ENCODE measurements at places on chromosomes 6 and 20. TPM values are rescaled to one million over a fixed set of nuclear protein-coding genes. Genes with fewer than 3 reads are reported as not detected.

The NRN1 gene
- total RNA-seq, result 0.39 TPM

The PHACTR3 gene
- 0.38 TPM for total RNA-seq

The PSORS1C2 gene
- not detected for total RNA-seq

The FBXO9 gene
- total RNA-seq, result 20.8 TPM

The PSORS1C1 gene
- total RNA-seq, result 2.4 TPM

The LAMA4 gene
- total RNA-seq, result 1.8 TPM

The ARHGAP18 gene
- total RNA-seq, result 16.3 TPM

The PPP1R3G gene
- 0.04 TPM for total RNA-seq

The OXT gene
- total RNA-seq, result not detected

The SNAP25 gene
- total RNA-seq, result not detected

The B4GALT5 gene
- total RNA-seq, result 13.0 TPM

The DUSP15 gene
- total RNA-seq, result not detected

The SLC22A7 gene
- not detected for total RNA-seq

The XRN2 gene
- total RNA-seq, result 75.3 TPM

The JAG1 gene
- 156 TPM for total RNA-seq

The RIPOR3 gene
- not detected for total RNA-seq

The PPP1R16B gene
- not detected for total RNA-seq

The KIAA0408 gene
- 0.16 TPM for total RNA-seq

The COX4I2 gene
- not detected for total RNA-seq

The SCUBE3 gene
- total RNA-seq, result not detected

The BHLHE23 gene
- total RNA-seq, result not detected

The TSPO2 gene
- total RNA-seq, result not detected

The RAD21L1 gene
- not detected for total RNA-seq

The SLC35B2 gene
- total RNA-seq, result 74.6 TPM

The DNAH8 gene
- total RNA-seq, result not detected

The GGTLC1 gene
- total RNA-seq, result not detected

All from hair follicular keratinocyte (primary cell).